ENCODE measurements at places on chromosomes 16 and 17. TPM values are rescaled to one million over a fixed set of nuclear protein-coding genes. Genes with fewer than 3 reads are reported as not detected.
A peak's percentile ranks its signal among the peaks of the same experiment; 100 is the strongest.

DNA sequence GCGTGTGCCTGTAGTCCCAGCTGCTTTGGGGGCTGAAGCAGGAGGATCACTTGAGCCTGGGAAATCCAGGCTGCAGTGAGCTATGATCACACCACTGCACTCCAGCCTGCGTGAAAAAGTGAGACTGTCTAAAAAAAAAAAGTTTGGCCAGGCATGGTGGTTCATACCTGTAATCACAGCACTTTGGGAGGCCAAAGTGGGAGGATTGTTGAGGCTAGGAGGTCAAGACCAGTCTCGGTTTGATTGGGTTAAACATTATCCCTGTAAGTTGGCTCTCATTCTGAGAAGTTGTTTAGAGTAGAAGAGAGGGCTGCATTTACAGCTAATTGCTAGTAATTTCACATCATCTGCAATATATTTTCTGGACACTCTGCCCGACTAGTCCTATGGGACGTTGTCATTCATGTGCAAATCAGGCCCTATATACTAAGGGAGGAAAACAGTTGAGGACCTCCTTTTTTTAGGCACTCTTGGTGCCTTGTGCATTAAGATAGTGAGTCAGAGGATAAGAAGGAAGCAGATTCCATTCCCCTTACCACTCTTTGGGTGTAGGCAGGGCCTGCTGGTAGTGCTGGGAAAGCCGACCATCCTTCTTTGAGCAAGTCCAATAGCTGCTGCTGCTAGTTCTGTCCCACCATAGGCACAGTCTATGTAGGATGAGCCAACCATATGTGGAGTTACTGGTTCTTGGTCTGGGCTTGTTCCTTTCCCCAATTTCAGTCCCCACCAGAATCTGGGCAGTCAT is 18.7 kb downstream of the HMOX2 start:
- DNase-seq: no peak

DNA sequence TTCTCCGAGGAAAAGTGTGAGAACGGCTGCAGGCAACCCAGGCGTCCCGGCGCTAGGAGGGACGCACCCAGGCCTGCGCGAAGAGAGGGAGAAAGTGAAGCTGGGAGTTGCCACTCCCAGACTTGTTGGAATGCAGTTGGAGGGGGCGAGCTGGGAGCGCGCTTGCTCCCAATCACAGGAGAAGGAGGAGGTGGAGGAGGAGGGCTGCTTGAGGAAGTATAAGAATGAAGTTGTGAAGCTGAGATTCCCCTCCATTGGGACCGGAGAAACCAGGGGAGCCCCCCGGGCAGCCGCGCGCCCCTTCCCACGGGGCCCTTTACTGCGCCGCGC is at the start of gene ERBB2:
Gene ERBB2 (plus strand): TSS at position 247 of the 330 bp plus-strand sequence. CDS start 175 bp downstream, outside the sequence.
- peak; percentile 86 for DNase-seq

DNA sequence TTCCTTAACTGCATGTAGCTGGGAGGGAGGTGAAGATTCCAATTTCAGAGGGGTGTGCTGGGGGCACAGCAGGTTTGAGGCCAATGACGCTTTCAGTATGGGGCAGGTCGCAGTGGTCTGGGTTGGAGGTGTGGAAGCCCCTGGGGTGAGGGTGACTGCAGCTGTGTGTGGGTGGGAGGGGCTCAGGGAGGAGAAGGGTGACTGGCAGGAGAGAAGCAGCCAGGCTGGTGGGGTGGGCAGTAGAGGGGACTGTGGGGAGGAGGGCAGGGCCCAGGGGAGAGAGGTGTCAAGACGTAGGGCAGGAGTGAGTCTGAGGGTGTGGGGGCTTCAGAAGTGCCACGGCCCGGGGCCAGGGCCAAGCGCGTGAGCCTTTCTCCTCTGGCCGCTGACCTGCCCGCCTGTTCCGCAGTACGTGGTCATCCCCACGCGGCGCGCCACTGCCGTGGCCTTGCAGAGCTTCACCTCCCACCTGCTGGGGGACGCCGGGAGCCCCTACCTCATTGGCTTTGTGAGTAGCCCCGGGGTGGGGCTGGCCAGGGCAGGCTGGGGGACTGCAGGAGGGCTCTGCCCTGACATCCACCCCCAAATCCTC is 19.4 kb downstream of the MYBBP1A start:
- DNase-seq: no peak

DNA sequence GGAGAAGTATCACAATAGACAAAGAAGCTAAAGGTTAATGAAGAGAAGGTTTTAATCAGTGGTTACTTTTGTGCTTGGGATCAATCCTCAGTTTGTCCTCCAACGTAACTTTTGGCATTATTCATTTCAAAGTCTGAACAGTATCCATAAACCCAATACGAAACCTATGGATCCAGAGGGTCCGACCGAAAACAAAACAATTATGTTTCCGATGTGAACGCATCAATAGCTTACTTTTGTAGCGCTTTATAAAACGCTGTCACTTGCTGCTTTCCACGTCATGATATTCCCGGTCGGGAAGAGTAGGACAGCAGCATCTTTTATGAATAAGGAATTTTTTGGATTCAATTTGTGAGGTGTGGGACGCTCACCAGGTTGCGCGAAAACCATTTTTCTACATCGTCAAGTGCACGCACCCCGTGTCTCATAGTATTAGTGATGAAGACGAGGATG is 383.8 kb downstream of the ZFHX3 start:
- no peak for DNase-seq

DNA sequence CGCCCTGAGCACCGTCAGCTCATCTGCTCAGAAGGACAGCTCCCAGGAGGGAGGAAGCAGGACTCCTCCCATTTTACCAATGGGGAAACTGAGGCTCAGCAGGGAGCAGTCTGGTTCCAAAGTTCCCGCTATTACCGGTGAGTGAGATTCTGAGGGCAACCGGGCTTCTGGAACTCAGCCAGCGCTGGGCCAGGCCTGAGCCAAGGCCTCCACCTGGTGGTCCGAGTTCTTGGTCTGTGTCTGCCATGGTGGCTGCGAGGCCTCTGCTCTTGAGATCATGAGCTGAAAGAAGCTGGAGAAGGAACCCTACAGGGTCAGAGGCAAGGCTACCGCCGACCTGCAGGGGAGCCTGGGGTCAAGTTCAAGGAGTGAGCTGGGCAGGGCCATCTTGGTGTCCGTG is 110.8 kb upstream of the GSE1 start:
- no peak for DNase-seq

DNA sequence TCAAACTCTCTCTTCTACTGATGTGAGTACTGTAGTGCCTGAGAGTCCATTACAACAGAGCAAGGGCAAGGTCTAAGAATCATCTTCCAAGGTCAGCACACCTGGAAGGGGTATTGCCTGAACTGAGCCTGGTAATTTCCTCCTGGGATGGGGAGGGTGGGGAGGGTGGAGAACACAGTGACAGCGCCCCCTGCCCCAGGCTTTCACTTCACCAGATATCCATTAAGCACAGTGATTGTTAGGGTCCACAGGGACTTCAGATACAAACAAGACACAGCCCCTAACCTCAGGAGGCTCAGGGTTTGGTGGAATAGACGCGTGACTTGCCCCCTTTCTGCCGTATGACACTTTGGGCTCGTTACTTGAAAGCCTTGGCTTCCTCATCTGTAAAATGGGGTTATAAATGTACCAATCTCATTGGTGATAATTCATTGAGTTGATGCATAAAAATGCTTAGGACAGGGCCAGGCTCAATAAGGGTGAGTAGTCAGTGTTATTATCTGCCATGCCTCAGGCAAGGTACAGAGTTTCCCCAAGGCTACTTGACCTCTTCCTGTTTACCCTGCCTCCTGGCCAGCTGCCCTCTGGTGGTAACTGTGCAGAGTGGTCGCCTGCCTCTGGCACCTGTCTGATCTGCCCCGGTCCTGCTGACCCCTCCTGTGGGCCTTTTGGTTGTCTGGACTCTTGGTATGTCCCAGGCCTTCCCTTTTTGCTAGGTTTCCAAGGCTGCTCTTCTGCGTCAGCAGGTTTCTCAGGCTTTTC is 13.1 kb upstream of the BRD7 start:
- no peak for DNase-seq

DNA sequence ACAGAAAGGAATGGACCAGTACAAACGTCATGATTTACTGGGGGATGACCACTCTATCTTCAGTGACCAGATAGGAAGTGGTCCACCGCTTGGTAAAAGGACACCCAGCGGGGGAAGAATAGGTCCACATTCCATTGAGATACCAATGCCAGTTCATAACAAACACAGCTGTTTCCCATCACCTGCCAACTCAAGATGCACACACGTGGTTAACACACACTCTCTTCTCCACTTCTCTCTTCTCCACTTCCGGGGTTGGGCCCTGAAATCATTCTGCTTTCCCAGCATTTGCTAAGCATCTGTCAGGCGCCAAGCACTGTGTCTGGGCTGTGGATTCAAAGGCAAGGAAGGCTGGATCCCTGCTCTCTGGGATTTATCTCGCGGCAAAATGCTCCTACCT is 175.5 kb downstream of the SLC39A11 start:
- no peak for DNase-seq

DNA sequence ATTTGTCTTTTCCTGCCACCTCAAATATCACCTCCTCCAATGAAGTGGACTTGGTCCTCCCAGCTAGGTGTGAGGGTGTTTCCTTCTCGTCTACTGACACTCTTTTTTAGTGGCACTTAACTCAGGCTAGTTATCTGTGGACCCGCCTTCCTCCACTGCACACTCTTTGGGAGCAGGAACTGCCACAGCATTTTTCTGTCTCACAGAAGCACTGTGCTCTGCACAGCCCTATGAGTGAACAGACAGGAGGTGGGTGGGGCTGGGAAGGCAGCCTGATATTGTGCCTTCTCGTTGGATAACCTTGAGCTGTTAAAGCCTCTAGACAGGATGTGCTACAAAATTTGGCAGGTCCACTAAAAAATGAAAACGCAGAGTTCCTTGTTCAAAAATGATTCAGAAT is 31.9 kb upstream of the HOXB13 start:
- DNase-seq: peak; percentile 7

The HYDIN gene
- total RNA-seq: 2.7 TPM

The MYCBPAP gene
- 1.3 TPM for total RNA-seq
